Mammary epithelial cell (primary cell): ENCODE measurements at places on chromosomes 16 and 17. TPM values are rescaled to one million over a fixed set of nuclear protein-coding genes. Genes with fewer than 3 reads are reported as not detected.

DNA sequence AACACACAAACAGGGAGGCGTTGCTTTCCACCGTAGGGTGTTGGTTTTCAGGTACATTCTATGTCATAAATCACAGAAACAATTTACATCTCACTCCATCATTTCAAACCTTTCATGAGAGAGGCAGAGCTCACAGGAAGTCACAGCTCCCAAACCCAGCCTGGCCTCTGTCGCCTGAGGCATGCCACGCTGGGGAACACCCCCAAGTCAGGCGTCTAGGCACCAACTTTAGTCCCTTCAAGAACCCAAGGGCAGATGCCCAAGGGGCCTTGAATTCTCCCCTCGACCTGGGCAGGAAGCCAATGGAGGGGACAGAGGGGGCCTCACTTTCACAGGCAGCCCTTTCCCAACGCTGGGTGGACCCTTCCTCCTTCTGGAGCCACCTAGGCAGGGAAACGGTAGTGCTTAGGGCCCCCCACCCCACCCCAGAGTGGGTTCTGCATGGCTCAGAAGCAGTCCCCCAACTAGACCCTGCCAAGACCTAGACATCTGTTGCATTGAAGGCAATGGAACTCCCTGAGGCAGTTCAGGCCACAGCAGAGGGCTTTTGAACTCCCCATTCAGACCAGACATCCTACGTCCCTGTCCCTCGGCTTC lies 10.6 kb downstream of the TBX4 start:
- no peak for DNase-seq

Gene TEX14
- 0.24 and 0.38 TPM in 2 replicates for total RNA-seq

DNA sequence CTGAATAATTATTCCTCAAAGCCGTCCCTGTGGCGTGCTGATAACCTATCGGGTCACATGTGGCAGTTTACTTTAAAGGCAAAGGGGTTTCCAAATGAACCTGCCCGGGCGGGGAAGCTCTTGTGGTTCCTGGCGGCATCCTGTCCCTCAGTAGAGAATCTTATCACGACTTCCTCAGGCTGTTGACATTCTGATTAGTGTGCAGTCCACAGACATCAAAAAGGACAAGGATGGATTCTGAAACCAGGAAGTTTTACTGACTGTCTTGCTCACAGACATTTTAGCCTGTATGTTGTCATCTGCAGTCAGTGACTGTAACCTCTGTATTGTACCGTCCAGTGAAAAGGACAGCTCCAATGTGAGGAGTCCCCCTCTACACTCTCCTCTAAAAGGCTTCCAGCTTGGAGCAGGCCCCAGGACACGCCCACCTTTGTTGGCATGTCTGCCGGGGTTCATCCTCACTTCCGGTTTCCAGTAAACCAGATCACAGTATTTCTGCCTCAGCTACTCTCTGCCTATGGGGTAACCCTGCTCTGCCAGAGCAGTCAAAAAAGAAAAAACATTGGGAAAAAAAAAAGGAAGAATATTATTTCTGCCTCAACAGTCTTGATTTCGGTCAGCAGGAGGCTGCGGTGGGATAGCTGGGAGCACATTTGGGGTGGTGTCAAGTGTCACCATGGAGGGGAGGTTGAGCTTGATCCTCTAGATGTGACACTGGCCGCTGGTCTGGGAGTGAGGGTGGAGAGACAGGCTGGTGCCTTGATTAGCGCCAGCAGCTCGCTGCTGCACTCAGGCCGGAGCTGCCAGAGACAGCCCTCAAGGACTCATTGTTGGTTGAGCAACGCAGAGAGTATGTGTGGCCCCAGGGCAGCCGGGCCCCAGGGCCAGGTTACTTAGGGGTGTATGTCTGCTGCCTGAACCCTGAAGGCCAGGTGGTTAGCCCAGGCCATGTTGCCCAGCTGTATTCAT lies 89.0 kb upstream of the DNAH17 start:
- no peak for DNase-seq

DNA sequence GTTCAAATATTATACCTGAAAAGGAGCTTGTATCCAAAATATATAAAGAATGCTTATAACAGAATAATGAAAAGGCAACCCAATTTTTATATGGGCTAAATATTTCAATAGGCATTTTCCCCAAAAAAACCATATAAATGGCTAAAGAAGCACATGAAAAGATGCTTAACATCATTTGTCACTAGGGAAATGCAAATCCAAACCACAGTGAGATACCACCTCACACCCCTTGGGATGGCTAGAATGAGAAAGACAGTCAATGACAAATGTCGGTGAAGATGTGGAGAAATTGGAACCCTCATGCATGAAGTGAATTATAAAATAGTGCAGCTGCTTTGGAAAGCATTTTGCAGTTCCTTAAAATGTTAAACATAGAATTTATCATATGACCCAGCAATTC lies 3.1 kb downstream of the TNFRSF13B start:
- no peak for DNase-seq

Gene NPIPB8
- total RNA-seq: 0.82 and 0.99 TPM in 2 replicates

Gene UBALD1
- 8.0 TPM for total RNA-seq

GRCh38 chr17:39951924-39952679 lies 10.7 kb upstream of the GSDMA start:
- no peak for DNase-seq

- no peak for DNase-seq
Observed at GRCh38 chr17:6100146-6100545, 30.0 kb downstream of the WSCD1 start.

GRCh38 chr17:45135978-45136791 lies 698 bp downstream of the ACBD4 start:
- DNase-seq: no peak
